Muscle of back (tissue), 13 donors: ENCODE measurements at places on chromosomes 7 and 10.

- DNase-seq, result no peak
These were observed 30.9 kb downstream of the ANKRD16 start for GRCh38 chr10:5858811-5859210.

DNA sequence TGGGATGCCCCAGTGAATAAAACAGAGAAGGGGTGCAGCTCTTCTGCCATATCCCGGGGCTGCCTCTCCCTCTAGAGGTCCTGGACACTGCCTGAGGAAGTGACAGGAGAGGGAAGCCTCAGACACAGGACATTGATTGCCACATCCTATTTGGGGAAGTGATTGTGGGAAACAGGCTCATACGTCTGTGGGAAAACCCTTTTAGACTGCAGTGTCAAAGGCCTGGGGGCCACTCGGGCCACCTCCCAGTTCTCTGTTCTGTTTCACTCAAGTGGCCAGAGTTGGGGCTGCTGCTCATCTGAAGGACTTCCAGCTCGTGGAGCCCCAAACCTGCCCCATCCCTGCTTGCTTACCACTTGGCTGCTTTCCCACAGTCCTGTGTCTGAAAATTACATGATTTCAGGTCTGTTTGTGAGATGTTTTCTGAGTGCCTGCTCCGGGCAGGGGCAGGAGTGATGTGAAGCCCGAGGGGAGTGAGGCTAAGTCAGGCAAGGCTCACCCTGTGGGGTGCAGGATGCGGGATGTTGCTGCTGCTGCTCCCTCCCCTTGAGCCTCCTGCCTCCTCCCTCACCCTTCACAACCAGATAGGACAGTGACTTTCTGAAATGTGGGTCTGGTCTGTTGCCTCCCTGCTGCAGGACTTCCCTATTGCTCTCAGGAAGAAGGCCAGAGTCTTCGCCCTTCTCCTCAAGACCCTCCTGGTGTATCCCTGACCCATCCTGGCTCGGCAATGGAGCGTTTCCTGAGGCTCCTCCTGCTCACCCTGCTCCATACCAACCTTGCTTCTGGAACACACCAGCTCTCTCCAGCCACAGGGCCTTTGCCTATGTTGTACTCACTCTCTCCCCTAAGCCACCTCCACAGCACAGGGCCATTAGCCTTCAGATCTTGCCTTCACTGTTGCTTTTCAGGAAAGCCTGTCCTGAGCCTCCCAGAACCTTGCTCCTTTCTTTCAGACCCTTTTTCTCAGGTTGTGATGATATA lies 58.4 kb downstream of the NEURL1 start:
- no peak for DNase-seq

DNA sequence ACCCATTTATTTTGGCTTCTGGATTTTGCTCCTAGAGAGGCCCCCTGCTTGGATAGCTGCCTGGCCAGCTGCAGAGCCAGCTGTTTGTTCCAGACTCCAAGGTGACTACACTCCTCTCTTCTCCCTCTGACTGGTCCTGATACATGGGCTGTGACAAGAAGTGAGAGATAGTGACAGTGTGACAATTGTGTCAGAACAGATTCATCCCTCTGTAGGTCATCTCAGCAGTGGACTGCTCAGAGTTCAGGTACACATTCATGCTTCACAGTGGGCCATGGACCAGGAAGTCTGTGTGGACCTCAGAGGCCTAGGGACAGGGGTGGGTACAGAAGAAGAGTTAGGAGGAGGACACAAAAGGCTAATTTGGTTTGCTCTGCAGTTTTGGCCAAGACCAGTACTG lies 188.2 kb upstream of the MKLN1 start:
- DNase-seq, result peak; percentile 6

DNA sequence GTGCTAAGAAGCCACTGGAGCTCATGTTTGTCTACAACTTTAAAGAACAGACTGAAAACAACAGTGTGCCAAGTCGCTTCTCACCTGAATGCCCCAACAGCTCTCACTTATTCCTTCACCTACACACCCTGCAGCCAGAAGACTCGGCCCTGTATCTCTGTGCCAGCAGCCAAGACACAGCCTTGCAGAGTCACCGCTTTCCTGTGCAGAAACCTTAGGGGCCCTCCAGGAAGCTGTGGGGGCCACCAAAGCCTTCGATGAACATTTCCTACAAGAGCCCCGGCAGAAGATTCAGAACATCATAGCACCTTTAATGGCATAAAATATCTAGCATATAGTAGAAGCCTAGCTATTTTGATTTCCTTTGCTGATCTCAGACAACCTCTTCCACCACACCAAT lies 88.0 kb upstream of the PRSS58 start:
- DNase-seq, result no peak

GRCh38 chr7:36591636-36592035 lies 132.7 kb downstream of the AOAH start:
- DNase-seq, result no peak

DNA sequence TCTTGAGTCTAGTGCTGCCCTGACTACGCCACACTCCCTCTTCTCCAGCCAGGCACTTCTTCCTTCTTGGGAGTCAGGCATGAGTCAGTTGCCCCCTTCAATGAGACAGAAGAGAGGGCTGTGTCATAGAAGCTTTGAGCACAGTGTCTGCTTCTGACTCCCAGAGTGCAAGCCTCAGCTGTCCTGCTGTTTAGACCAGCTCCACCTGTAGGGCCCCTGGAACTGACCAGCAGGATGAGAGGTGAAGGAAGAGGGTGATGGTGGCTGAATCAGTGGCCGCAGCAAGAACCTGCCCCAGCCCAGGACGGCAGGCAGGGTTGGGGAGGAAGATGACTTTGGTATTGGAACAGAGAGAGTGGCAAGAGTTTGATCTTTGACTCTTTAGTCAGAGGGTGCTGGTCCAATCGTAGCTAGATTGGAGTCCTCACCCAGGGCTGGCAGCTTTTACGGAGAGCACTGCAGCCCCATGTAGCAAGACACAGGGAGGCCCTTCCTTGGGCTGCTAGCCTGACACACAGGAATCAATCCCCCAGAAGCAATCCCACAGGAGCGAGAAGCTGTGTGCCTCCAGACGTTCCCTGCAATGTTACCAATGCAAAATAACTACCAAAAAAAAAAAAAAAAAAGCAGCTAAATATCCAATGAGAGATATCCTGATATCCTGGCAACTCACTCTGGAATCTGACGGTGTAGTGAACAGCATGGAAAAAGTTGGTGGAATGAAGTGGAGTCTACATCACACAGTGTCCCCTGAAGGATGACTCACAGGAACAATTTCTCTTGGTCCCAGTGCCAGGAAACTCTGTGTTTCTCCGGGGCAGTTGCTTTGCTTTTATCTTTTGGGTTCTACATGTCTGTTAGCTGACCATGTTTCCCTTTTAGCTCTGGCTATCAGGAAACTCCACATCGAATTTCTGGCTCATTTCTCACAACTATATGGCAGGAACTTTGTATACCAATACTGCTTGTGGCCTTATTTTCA lies 6.9 kb downstream of the C10orf62 start:
- DNase-seq, result peak; percentile 81
